ENCODE measurements at places on chromosomes 6 and 20. TPM values are rescaled to one million over a fixed set of nuclear protein-coding genes. Genes with fewer than 3 reads are reported as not detected.

SIRT5 gene
- 11.0 TPM for total RNA-seq

VSX1 gene
- total RNA-seq: not detected

MMUT gene
- total RNA-seq: 23.3 TPM

SLC17A3 gene
- total RNA-seq: not detected

RPS10 gene
- total RNA-seq: 875 TPM

FHL5 gene
- 40.1 TPM for total RNA-seq

WASF1 gene
- 3.6 TPM for total RNA-seq

PRRT1 gene
- 1.4 TPM for total RNA-seq

SOX4 gene
- 20.0 TPM for total RNA-seq

METTL24 gene
- 3.7 TPM for total RNA-seq

TRERF1 gene
- total RNA-seq: 3.8 TPM

NNAT gene
- 0.43 TPM for total RNA-seq

PSMB8 gene
- 86.9 TPM for total RNA-seq

TP53TG5 gene
- not detected for total RNA-seq

MCM8 gene
- 5.2 TPM for total RNA-seq

ZNF391 gene
- total RNA-seq: 2.1 TPM

All from upper lobe of right lung (tissue), 1 donor.